ENCODE measurements at places on chromosomes 11 and 22.

DNA sequence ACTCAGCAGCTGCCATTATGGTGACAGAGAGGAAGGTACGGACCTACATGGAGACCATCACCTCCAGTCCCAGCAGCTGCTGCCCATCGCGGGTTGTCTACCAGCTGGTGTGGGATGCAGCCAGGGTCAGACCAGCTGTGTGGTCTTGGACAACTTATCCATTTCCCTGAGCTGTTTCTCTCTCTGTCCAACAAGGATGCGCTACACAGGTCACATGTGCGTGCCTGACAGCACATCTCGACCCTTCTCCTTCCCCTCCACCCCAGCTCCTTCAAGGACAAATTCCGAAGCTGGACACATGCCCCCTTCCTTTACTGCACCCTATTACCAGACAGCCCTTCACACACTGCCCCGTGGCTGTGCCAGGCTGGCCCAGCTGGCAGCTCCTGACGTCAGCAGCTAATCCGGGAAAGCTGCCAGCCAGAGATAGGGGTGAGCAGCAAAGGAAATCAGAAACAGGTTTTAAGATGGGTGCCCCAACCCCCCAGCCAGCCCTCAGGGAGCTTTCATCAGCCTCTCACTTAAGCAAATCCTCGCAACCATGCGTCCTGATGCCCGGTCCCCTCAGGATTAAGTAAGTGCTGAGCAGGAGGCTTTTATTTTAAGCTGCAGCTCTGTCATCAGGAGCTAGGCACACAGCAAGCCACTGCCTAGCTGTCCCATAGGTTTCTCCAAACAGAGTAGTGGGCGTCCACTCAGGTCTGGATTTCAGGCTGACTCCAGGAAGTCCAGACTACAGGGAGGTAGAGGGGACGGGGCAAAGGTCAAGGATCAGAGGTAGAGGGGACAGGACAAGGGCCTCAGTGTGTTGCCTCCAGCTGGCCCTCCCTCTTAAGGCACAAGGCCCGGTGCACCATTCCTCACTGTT, 20.3 kb downstream of the TEF start:
- no peak for DNase-seq

DNA sequence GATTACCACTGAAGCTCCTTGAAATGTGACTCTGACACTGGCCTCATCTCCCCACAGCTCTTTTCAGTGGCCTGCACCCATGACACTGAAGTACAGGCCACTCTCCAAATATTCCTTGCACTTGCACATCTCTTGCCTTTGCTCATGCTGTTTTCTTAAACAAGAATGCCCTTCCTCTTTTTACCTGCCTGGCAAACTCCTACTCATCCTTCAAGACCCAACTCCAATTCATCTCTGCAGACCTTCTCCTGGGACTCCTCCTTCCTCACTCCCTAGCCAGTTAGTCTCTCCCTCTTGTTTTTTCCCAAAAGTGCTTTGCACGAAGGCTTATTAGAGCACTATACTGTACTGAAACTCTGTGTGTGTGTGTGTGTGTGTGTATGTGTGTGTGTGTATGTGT, 2.6 kb downstream of the KCNE3 start:
- DNase-seq, result no peak

GRCh38 chr11:45097721-45098493, 48.5 kb upstream of the PRDM11 start:
- DNase-seq, result peak; percentile 14

DNA sequence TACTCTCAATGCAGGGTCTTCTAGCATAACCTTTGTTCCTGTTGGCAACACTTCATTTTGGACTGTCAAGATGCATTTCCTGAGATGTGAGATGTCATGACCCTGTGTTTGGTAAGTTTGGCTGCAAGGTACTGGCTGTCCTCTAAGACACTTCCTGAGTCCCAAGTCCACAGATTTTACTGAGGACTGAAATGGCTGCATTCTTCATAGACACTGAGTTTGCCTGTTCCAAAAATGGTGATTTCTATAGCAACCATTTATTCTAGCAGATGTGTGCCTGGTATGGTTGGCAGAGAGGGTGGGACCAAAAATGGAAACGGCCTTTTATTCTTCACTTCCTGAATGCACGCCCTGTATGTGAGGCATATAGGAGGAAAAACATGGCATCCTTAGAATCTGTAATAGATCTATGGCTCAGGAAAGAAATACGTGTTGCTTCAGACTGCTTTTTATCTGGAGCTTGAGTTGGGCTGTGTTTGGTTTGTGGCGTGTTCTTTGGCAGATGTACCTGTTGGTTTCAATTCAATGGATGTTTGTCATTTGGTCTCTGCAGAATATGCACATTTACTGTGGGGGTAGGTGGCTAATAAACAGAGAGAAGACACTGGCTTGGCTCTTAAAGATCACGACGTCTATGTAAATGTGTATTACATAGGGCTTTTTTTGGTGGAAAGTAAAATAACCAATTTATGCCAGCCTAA, 62.4 kb downstream of the ZBTB16 start:
- DNase-seq, result no peak

DNA sequence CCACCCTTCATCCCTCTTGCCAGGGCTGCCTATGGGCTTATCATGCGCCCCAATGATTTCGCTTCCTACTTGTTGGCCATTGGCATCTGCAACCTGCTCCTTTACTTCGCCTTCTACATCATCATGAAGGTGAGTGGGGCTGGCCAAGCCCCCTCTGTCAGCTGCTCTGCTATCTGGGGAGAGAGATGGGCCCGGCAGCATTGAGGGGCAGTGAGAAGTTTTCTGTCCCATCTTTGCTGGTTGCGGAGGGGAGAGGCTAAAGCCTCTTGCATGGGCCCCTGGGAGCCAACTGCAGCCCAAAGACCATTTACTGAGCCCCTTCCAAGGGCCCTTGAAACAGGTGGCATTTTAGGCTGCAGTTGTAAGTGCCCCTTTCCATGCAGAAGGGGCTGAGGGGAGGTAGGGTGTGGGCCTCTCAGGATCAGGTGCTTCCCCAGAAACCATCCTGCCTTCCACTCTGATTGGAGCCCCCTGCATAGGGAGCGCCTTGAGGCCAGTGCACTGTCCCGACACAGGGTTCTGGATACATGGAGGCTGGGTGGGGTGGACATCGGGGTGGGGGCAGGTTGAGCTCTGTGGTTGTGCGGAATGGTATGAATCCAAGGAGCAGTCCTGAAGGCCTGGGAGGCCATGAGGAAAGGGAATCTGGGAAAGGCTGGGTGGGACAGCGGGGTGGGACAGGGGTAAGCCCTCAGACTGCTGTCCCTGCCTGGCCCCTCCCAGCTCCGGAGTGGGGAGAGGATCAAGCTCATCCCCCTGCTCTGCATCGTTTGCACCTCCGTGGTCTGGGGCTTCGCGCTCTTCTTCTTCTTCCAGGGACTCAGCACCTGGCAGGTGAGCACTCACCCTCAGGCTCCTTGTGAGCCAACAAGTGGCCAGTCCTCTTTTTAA, 5.8 kb upstream of the TAGLN start:
- no peak for DNase-seq

DNA sequence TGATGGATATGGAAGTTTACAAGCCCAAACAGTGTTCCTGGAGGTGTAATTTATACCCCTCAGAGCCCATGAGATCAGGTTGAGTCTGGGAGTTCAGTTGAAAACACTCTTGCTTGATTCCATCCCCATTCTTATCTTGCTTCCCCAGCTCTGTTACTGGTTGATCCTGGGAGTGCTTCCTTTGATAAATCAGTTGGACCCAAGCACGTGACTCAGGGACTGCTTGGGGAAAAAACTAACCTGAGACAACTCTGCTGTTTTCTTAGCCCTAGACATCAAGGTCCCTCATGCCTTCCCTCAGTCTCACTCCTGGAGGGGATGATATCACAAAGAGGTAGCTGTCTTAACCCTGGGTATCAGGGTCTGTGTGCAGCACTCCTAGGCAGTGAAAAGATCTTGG, 35.0 kb upstream of the SLC1A2 start:
- no peak for DNase-seq

DNA sequence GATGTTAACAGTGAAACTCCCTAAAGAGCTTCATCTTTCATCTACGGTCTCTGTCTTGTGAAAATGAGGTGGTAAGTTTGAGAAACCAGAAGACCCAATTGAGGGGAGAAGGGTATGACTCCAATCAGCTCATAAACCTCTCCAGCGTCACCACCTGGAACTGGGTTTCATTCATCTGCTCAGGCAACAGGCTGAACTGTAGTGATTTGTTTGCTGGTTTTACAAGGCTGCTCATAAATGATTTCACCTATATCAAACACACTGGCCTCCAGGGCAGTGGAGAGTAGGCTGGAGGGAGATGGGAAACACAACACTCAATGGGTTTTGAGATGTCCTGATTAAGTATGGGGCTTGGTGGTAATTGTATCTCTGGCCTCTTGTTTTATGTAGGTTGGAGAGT, 79.0 kb downstream of the EFCAB6 start:
- no peak for DNase-seq

- no peak for DNase-seq
Observed at GRCh38 chr11:107017433-107018218, 650 bp downstream of the GUCY1A2 start.

DNA sequence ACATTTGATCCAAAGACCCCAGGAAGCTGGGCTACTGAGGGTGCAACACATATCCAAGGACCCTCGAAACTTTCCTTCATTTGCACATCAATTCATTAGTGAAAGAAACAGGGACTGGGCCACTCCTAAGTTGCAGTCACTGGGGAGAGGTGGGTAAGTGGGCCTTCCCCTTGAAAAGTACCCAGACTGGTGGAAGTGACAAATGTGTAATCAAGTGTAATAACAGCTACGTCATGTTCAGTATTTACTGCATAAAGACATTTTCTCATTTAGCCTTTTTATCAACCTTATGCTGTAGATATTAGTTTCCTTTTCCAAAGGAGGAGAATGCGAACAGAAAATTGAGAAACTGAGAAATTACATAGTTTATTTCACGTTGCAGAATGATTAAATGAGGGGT, 101.9 kb upstream of the OLFML1 start:
- no peak for DNase-seq

GRCh38 chr22:48485149-48486133, 1342.2 kb downstream of the BRD1 start:
- DNase-seq, result no peak

DNA sequence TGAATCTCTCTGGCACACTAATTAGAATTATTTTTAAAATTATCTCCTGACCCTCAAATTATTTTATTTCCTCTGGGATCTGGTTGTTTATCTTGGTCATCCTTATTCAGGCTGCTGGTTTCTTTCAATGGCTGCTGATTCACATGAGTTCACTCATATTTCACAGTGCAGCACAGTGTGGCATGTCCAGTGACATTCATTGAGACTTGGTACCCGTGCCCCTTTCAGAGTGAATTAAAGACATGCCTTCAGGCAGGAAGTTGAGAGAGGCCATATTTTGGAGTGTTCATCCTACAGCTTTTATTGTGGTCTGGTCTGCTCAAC, 13.5 kb downstream of the DCPS start:
- no peak for DNase-seq

- DNase-seq, result no peak
Observed at GRCh38 chr11:71774603-71775222, 58.3 kb upstream of the DEFB108B start.

DNA sequence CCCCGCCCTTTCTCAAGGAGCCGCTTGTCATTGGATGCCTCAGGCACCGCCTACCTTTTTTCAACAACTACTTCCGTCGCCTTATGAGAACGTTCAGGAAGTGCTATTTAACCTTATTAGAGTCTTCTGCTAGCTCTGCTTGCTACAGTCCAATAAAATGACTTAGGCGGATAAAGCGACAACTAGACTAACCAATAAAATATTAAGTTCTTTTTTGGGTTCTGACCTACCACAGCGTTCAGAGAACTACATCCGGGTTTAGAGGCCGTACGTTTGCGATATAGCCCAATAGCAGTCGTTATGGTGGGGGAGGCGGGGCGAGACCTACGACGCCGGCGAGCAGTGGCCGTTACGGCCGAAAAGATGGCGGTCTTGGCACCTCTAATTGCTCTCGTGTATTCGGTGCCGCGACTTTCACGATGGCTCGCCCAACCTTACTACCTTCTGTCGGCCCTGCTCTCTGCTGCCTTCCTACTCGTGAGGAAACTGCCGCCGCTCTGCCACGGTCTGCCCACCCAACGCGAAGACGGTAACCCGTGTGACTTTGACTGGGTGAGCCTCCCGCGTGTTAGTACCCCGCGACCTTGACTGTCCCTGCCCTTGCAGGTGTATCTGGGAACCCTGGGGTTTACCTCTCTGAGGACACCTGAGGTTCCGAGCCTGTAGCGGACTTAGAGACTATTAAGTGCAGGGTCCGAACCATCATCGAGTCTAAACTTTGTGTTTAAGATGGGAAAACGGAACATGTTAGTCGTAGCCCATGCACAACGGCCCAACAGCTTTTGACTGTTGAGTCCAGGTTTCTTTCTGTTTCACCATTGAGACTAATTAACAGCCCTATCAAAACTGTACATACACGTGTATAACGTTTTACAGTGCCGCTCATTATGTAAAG, at the start of gene TMX2:
Gene TMX2 (plus strand): TSS at position 338 of the 895 bp plus-strand sequence. CDS start 26 bp downstream, at position 364.
- peak; percentile 99 for DNase-seq

DNA sequence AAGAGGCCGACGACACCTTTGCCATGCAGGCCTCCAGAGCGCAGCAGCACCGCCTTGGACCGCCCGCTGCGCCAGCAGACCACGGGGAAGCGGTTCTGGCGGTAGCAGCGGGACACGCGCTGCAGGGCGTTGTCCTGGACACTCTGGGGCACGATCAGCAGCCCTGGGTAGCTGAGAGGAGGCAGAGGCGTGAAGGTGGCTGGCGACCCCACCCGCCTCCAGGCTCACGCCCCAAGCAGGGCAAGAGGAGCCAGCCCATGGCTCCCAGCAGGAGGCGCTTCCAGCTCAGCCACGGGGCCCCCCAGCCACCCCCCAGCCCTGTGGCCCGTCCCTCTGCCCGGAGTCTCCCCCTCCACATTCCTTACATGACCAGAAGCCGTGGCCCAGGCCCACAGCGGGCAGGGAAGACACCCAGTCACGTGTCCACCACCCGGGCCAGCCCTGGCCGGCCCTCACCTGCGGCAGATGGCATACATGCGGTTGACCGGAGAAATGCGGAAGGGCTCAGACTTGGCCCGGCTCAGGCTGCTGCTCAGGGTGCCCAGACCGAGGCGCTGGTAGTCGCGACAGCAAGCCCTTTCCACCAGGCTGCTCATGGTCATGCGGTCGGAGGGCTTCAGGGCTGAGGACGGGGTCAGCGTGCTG, 15.2 kb downstream of the SBF1 start:
- DNase-seq, result no peak

All from NCI-H1048 (cell line).